GM06990 (cell line): ENCODE measurements at places on chromosomes 6 and 20.

DNA sequence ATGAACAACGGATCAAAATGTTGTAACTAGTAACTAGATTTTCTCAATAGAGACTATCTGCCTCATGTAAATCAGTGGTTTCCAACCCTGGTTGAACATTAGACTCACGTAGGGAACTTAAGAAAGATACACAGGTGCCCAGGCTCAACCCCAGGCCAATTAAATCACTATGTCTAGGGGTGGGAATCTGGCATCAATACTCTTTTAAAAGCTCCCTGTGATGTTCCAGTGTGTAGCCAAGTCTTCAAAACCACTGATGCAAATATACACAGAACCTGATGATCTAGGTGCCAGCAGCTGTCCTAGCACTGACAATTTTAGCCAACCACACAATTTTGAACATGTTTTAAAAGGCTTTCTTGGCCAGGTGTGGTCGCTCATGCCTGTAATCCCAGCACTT is 128.7 kb downstream of the TBC1D32 start:
- DNase-seq, result no peak

DNA sequence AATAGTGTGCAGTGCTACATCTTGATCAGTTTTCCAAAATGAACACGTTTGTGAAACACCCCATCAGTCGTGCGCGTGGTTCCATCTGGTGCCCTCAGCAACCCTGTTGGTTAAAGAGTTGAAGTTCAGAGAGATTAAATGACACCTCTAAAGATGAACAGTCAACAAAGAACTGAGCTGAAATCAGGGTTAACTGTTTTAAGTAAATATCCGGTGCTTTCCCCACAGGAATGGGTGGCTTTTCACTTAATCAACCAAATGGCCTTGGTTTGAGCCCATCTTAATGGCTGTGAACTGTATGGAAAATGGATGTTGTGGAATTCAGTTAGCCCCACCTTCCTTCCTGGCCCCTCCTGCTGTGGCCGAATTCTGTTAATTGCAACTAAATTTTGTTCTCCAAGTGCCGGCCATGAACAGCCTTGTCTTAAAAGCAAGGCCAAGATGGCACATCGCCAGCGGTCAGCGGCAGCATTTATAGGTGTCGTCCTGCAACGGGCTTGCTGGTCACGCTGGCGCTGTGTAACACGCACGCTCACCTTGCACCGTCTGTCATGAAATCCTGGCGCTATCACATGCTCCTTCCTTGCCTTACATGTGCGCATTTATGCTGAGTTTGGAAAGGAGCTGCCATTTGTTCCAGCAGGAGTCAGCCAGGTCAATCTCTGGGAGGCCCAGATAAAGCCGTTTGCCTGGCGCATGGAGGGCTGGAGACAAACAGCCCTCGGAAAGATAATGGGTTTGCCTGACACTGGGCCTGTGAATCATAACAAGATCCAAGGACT is 164.5 kb downstream of the ERMARD start:
- no peak for DNase-seq

- DNase-seq, result no peak
These were observed 154.8 kb downstream of the PDSS2 start for GRCh38 chr6:107304421-107305025.

GRCh38 chr20:33030076-33030475 is 1.4 kb upstream of the BPIFB6 start:
- DNase-seq, result no peak

GRCh38 chr6:19781269-19781668 is 55.9 kb upstream of the ID4 start:
- DNase-seq, result no peak

DNA sequence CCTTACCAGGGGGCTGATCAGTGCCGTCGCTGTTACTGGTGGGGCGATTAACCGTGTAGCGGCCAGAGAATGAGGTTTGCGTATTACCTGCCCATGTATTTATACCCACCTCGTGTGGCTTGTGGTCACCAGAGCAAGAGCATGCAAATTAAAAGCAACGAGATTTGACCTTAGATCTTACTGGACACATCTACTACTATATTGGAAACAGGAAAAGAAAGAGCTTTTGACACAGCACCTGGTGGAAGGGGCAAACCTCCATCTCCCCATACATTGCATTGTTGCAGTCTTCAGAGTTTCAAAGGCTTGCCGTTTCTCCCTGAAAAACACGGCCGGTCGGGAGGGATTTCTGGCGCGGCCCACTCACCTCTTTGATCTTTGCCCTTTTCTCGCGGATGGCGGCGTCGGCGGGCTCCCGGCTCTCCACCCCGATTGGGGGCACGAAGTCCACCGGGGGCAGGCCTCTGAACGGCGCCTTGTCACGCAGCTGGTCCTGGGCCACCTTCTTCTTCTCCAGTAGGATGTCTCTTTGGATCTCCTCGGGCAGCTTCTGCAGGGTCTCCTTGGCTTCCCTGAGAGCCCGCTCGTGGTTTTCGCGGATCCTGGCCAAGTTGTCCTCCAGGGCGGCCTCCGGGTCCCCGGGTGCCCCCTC is 1.3 kb downstream of the MAN1A1 start:
- DNase-seq, result peak; percentile 56

DNA sequence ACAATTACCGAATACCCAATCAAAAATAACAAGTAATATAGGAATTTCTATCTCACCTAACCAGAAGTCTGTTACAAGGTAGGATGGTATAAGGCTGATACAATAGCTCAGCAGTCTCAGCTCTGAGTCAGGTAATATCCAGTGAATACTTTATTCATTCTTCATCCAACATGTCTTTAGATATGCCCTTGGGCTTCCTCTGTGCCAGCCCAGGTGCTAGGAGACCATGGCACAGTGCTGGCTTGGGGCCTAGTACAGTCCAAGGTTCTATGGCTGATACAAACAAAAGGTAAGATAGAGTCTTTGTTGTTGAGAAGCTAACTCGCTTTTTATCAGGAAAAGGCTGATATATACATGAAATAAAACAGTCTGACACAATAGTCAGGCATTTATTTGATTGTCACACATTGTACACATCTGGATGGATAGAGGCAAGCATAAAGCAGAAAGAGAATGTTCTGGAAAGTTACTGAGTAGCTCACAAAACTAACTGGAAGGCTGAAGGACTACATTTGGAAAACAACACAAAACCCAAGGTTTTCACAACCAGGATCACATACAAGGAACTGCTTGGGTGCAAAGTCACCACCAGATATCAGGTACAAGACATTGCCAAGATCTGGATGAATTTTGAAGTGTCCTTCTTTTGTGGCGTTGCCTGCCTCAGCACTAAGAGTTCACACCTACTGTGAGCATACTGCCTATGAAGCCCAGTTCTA is 110.4 kb upstream of the SCAF8 start:
- no peak for DNase-seq

GRCh38 chr20:60573003-60573680 is 614.9 kb downstream of the CDH26 start:
- no peak for DNase-seq

GRCh38 chr6:97440590-97441176 is 157.7 kb upstream of the MMS22L start:
- no peak for DNase-seq

- no peak for DNase-seq
These were observed 10.0 kb downstream of the TRAM2 start for GRCh38 chr6:52566853-52567279.

DNA sequence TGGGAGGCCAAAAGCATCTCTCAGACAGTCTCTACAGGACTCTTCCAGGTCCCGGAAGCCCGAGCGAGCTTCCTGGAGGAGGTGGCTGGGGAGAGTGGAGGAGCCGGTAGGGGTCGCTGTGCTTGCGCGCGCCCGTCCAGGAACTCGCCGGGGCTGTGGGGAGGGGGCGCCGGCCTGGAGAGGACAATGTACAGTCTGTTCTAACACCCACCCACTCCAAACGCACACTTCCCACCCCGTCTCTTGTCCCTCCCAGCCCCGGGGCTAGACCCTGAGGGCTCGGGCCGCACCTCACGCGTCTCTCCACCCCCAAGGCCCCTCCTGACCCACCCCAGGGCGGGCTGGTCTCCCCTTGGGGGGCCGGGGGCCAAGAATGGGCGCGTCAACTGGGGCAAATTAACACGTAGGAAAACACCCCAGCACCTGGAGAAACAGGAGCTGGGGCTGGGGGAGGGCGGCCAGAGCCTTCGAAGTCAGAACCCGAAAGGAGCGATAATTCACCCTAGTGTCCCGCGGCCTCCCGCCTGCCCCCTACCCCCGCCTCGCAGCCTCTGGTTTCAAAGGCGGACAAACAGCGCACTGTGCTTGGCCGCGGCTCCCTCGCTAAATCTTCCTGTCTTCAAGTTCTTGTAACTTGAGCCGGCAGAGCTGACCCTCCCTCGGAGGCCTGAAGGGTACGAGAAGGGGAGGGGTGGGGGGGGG is 103.2 kb upstream of the FOXP4 start:
- no peak for DNase-seq

- DNase-seq, result no peak
These were observed 17.6 kb downstream of the WRNIP1 start for GRCh38 chr6:2782825-2783187.

- DNase-seq, result peak; percentile 41
These were observed 61.2 kb downstream of the GCLC start for GRCh38 chr6:53483423-53484353.

GRCh38 chr20:11174861-11175260 is 501.1 kb upstream of the JAG1 start:
- no peak for DNase-seq

DNA sequence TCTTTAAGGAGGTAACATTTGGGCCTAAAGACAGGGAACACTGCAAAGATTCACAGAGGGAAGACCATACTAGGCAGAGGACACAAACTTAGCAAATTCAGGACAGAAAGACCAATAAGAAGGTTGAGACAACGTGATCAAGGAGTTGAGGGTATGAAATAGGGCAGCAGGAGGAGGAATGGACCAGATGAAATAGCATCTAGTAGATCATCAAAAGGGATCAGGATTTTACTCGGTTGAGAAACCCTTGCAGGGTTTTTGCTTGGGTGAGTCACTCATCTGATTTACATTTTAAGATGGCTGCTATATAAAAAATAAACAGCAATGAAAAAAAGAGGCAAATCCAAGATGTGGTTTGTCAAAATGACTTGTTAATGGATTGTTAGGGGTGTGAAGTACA is 4.7 kb downstream of the BCLAF1 start:
- no peak for DNase-seq

DNA sequence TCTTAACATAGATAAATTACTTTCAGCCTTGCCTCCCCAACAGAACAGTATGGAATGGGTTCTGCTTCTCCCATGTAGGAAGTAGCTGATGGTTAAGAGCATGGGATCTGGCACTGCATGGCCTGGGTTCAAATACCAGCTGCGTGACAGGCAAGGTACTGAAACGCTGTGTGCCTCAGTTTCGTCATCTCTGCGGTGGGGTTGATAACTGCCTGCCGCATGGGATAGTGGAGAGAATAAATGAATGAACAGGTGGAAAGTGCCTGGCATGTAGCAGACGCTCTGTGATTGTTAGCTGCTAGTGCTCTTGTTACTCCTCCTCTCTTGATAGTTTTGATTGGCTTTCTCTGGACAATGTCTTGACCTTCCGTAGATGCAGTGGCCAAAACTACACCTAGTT is 213.3 kb downstream of the ZDHHC14 start:
- DNase-seq, result no peak

DNA sequence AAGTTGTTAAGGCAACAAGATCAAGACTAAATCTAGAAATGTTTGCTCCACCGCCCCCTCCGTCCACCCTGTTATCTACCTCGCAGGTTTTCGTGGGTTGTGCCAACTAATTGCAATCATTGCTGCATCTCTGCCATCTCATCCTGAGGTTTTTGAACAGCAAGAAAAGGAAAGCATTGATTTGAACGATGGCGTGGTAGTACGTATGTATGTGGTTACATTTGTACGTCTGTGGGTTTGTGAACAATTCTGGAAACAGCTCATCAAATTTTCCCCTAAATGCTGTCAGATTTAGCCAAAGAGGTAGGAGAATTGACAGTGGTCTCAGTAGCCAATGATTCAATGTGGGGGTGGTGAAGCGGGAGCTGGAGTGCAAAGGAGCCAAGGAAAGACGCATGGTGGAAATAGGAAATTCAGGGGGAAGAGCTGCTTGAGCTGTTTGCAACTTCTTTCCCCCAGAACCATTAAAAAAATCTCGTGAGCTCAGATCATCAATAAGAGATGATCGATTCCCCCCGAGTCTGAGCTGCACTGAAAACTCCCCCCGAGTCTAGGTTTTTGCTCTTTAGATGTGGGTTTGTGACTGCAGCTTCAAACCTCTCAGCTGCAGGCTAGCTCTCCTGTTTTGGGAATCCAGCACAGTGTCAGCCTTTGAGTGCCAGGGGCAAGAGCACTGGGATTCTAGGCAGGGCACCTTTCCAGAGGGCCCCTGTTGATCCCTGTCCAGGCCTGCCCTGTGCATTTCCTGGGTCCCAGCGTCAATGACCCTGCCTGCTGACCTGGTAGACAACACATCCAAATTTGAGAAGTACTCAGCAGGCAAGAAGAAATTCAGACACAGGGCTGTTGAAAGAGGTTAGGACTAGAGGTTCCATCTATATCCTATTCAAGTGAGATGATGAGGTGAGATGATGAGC is 72.6 kb upstream of the LY86 start:
- peak; percentile 56 for DNase-seq

DNA sequence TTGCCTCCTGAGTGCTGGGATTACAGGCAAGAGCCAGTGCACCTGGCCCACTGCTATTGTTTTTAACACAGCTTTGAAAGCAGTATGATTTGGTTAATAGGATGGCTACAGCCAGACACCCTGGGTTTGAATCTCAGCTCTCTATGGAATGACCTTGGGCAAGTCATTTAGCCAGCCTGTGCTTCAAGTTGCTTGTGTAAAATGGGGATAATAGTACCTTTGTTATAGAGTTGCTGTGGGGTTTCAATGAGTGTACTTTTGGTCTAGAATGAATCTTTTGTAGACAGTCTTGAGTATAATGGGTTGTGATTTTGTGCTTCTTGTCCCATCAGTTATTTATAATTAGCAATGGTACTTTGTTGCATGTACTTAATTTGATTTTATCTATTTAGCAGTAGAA is 70.9 kb downstream of the JARID2 start:
- DNase-seq, result no peak

DNA sequence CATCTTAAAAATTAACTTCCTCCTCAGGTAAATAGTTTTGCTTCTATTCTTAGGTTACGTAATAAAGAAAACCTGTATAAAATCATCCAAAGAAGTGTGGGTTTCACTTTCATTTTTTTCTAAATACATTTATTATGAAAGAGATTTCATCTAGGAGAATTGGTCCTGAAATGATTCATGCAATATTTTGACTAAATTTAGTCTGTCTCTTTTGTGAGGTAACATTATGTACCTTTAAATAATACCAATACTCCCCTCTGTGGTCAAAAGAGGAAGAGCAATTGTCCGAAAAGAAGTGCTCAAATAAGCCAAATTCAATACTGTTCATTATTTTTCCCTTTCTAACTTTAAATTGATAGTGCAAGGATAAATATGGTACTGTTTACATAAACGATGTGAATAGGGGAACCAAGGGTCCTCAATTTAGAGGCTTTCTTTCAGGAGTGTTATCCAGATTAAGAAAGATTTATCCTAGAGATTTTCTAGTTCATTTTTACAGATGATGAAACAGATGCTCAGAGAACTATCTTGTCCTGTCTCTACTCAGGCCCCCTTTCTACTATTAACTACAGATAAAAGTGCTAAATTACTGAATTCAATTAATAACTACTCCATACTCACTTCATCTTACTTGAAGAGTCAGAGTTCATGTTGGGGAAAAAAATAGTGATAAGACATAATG is 26.2 kb downstream of the CYP39A1 start:
- DNase-seq, result peak; percentile 24

- no peak for DNase-seq
These were observed 235.7 kb upstream of the ZNF217 start for GRCh38 chr20:53829255-53829723.

- no peak for DNase-seq
These were observed 448 bp upstream of the RNF114 start for GRCh38 chr20:49935746-49936152.
